ENCODE measurements at places on chromosomes 16 and 17.
A peak's percentile ranks its signal among the peaks of the same experiment; 100 is the strongest.

- no peak for DNase-seq
These were observed 23.7 kb downstream of the PHLPP2 start for GRCh38 chr16:71700831-71701230.

DNA sequence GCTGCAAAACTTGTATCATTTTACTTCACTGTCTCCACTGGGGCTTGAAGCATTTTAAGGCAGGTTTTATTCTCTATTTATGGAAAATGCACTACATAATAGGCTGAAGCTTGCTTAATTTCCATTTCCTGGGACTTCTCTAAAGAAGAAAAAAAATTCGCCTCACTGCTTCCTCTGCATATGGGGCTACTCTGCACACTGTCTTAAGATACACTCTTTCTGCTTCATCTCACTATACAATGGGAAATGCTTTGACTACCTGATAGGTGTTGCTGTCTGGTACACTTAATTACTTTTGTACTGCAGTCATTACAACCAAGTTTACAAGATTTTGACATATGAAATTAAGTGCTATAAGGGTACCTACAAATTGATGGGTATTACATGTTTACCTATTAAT lies 466.0 kb downstream of the KCNJ18 start:
- DNase-seq, result no peak

GRCh38 chr17:75364078-75364477 lies 41.4 kb downstream of the GRB2 start:
- no peak for DNase-seq

DNA sequence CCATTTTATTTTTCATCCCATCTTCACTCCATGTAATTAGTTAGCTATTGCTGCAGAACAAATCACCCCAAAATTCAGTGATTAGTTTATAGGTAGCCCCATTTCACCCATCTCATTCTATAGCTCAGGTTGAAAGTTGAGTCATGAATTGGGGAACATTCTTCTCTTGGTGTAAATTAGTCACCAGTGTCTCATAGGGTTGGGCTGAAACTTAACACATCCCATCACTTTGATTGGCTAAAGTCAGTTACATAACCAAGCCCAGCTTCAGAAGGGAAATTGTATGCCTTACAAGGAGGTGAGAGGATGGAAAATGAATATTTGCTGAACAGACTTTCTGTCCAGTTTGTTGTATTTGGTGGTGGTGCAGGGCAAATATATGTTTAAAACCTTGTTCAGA lies 477.5 kb downstream of the WWOX start:
- no peak for DNase-seq

GRCh38 chr16:87956365-87957231 lies 5.4 kb downstream of the BANP start:
- peak; percentile 51 for DNase-seq

DNA sequence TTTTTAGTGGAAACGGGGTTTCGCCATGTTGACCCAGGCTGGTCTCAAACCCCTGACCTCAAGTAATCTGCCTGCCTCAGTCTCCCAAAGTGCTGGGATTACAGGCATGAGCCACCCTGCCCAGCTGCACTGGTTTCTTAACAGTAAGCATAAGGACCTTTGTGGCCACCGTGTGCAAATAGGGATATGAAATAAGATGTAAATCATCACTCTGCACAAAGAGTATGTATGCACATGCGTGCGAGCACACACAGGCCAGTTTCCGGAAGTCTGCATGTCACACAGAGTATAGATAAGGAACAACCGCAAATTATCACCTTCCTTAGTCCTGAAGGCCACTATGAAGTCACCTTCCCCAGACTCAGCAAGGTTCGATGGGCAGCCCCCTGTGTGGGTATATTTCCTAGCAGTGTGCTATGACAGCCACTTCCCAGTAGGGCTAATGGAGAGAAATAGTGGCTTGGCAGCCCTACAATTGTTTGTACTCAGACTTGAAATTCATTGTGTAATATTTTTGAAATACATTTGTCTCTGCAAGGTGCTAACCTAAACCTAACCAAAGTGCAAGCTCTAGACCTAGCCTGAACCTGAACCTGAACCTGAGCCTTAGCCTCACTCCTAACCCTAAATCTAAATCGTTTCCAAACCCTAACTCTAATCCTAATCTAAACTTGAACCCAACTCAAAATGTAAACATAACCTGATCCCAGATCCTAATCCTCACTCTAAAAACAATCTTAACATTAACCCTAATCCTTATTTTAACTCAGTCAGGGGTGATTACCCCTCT lies 48.4 kb upstream of the SKAP1 start:
- no peak for DNase-seq

DNA sequence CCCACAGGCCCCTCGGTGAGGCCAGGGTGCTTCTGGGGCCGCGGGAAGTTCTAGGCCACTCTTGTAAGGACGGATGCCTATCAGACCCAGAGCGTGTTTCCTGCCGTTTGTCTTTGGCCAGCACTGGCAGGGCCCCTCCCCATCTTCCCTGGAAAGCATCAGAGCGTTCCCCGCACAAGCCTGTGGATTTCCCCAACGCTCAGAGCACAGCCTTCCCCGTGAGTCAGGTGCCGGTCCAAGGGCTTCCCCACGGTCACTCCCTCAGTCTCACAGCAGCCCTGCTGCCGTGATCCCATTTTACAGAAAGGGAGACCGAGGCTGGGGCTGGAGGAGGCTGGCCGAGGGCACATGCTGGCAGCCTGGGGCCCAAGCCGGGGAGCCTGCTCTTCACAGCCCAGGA lies 33.7 kb downstream of the CRISPLD2 start:
- DNase-seq, result no peak

DNA sequence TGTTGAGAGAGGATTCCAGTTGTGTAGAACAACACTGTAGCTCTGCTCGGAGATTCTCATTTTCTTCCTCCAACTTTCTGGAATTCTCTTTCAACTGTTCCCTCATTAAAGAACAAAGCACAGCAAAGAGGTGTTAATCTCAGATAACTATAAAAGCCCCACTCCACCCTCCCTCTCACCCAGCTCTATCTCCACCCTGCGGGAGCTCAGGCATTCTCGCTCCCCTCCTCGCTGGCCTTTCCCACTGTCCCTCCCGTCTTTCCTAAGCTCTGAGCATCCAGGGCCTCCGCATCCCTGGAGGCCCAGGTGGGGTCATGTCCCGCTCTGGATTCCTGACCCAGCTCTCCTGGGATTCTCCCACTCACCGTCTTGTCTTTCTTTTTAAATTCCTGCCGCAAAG lies 35.1 kb downstream of the DHX38 start:
- DNase-seq, result no peak

GRCh38 chr16:9318764-9319163 lies 227.3 kb downstream of the HAPSTR1 start:
- no peak for DNase-seq

DNA sequence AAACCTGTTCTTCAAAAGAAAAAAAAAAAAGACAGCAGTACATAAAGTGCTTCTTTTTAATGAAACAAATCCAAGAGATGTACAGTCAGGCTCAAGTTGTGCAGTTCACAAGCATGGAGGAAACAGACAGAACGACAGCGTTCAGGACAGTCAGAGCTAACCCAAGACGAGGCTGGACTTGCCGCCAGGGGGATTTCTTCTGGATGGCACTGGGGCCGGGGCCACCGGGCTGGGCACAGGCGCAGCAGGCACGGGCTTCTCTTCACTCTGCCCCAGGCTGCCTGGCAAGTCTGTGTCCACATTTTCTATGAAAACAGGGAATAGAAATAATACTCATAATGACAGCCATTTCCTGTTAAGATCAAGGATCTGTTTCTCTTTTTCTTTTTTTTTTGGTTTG lies 4.4 kb upstream of the NT5C start:
- DNase-seq, result no peak

- no peak for DNase-seq
These were observed 13.6 kb downstream of the CDH16 start for GRCh38 chr16:66904846-66905632.

DNA sequence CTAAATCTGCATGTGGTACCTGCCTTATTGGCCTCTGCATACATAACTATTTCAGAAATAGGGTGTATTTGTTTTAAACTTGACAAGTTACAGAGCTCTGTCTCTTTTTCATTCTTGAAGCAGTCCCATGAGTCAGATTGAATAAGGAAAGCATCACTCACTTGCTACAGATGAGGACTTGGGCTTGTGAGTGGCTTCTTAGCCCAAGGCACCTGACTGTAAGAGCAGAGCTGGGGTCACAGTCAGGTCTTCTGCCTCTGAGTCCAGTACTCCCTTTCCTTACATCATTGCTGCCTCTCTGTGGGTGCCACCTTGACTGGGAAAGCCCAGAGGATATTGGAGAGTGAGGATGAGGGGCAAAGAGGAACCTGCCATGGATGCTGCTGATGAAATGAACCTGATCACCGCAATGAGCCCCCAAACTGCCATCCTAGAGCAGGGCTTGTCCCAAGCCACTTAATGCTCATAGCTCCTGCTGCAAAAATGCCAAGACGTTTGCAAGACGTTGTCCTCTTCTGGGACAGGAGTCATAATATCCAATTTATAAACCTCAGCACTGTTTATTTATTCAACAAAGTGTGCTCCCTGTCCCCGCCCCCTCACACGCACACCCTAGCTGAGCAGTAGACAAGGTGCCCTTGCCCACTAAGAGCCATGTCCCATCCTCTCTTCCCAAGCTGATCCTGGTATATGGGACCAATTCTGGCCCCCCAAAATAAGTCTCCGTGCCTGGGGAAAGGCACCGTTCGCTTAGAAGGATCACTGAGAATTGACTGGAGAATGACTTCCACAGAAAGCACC lies 74.1 kb downstream of the CCDC182 start:
- DNase-seq, result no peak

DNA sequence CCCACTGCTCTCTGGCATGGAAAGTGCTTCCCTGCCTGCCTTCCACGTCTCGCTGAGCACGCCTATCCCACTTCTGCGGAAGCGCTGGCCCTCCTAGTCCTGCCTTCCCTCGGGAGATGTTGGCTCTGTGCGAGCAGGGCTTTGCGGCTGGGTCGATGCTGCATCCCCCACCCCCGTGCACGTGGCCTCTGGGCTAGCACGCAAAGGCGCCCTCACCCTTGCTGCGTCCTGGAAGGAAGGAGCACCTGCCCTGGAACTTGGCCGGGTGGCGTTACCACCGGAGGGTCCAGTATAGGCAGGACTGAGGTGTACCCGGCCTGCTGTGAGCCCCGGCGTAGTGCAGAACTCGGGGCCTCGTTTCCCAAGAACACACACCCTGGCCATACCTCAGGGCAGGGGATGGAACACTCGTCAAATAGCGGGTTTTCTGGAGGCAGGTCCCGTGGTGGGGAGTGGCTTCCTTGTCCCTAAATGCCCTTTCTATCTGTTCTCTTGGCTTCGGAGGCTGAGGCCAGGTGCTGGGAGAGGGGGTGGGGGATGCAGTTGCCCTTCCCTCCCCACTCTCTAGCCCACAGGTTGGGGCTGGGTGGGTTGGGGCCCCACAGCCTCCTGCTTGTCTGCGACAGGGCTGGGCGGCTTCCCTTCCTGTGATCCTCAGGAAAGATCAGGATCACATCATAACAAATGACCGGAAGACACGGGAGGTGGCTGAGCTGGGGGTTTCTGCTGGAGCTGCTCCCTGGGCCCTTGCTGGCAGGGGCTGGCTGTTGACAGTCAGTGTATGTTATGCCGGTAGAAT lies 17.4 kb downstream of the BAIAP2 start:
- DNase-seq, result no peak

DNA sequence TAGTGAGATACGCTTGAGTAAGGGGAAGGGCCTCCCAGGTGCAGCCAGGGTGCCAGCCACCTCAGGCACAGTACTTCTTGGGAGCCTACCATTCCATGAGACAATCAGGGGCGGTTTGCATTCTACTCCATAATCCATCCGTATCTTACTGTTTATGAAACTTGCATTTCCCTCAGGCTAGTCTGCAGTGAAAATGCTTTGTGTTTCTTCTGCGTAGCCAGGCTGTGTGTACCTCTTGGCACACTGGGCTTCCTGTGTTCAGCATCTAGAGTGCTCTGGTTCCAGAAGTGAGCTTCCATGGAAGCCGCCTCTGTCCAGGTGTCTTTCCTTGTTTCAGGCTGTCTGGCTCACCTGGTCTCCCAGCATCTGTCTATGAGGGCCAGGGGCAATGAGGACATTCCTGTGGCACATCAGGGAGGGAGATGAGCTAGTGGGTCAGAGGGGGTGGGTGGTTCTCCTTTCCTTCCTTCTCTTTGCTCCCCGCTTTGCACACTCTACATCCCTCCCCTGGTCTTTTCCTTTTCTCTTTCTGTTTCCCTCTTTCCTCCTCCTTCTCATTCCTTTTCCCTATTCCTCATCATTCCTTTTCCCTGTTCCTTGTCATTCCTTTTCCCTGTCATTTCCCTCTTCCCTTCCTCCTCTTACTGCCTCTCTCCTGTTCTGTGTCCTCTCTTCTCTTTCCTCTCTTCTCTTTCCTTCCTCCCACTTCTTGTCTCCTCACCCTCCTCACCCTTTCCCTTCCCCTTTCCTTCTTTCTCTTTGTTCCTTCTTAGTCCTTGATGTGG lies 386.5 kb downstream of the CPPED1 start:
- DNase-seq, result no peak
